ENCODE measurements at places on chromosomes 12 and 14. TPM values are rescaled to one million over a fixed set of nuclear protein-coding genes. Genes with fewer than 3 reads are reported as not detected.

ASCL1 gene
- not detected for total RNA-seq

CLBA1 gene
- 1.2 TPM for total RNA-seq

DNA sequence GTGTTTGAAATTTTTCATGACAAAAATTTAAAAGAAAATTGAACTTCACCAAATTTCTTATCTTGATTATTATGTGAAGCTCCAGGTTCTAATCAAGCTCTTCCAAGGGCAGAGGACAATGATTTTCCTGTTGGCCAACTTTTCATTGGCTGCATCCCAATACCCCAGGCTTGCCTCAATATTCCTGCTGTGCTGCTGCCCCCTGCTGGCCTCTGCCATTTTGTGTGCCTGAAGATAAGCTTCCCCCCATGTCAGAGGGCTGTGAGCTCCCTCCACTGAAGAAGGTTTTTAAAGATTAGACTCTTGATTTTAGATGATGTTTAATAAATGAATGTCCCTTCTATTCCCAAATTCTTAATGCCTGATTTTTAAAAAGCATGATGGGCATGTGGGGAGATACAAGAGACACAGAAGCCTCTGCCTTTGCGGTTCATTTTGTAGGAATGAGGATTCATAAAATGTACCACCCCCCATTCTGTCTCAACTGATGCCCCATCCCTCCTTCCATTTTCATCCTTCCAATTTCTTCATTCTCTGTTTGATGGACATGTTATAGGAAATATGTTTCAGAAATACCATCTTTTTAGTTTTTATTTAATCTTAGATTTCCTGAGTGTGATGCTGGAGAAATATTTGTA, 76.7 kb upstream of the RGS6 start:
- no peak overlapping the region for H3K27ac ChIP-seq
- DNase-seq, result peak; percentile 68
- H3K4me3 ChIP-seq, result no peak overlapping the region
- H3K36me3 ChIP-seq, result no peaks in the 10 kb centered on the region

TMBIM6 gene
- total RNA-seq, result 426 TPM

DNA sequence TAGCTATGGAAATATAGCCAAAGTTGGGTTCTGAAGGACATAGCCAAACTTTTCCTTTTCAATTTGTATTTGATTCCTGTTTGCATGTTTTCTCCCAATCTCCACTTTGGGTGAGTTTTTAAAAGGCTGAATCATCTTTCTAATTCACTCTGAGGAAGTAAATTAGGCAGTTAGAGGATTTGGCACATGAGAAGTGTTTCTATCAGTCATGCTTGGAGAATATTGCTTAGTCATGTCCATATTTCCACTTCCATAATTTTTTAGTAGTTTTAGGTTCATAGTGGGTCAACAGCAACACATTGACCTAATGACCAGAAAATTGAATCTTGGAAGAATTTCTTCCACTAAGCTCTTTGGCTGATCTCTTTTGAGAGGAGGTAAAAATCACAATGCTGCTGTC, 21.8 kb downstream of the IRAK3 start:
- peaks cover 16% of the 10 kb centered on the region for H3K27me3 ChIP-seq
- H3K27ac ChIP-seq, result no peak overlapping the region
- H3K4me1 ChIP-seq, result peaks cover 3% of the 10 kb centered on the region
- DNase-seq, result no peak
- H3K36me3 ChIP-seq, result peaks cover 5% of the 10 kb centered on the region
- no peak overlapping the region for H3K4me3 ChIP-seq

DNA sequence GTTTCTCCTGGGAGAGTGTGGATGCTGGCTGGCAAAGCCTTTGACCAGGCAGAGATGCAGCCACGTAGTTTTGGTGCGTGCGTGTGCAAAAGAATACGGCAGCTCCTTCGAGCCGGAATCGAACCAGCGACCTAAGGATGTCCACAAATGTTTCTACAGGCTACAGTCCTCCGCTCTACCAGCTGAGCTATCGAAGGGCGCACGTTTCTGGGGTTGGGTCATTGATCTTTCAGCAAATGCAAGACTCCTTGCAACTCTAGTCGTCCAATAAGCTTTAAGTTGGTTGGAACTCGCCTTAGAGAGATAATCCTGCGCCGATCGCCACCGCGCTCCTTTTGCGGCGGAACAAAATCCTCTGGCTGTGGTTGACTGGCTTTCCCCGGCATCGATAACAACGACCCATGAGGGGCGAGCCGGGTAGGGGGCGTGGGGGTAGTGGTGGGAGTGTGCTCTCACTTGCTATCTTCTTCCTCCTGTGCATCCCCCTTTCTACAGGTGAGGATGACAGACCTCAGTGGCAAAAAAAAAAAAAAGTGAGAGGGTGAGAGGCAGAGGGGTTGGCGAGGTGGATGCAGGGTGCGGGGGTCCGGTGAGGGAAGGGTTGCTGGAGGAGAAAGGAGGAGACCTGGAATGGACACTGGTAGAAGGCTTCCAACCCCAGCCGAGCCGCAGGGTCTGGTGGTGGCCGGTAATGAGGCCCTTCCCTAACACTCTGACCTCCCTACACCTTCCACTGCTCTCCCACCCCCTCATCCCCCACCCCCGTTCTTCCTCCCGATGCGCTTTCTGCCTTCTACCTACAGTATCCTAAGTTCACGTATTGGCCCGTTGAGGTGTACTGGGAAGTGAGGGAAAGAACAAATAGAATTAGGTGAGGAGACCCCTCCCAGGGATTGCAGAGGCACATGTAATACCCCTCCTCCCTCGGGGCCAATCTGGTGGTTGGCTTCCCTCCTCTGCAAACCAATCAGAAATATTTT, 11.8 kb upstream of the OR6S1 start:
- H3K27ac ChIP-seq, result no peak overlapping the region
- H3K4me1 ChIP-seq, result peaks cover 26% of the 10 kb centered on the region
- H3K36me3 ChIP-seq, result no peaks in the 10 kb centered on the region
- H3K27me3 ChIP-seq, result peaks cover 80% of the 10 kb centered on the region
- no peak for DNase-seq

- DNase-seq, result no peak
- peaks cover 6% of the 10 kb centered on the region for H3K4me1 ChIP-seq
- H3K27me3 ChIP-seq, result no peaks in the 10 kb centered on the region
- no peak overlapping the region for H3K27ac ChIP-seq
These were observed 75.6 kb downstream of the MED13L start for GRCh38 chr12:116201908-116202307.

IL26 gene
- not detected for total RNA-seq

NOS1 gene
- total RNA-seq, result not detected

DNA sequence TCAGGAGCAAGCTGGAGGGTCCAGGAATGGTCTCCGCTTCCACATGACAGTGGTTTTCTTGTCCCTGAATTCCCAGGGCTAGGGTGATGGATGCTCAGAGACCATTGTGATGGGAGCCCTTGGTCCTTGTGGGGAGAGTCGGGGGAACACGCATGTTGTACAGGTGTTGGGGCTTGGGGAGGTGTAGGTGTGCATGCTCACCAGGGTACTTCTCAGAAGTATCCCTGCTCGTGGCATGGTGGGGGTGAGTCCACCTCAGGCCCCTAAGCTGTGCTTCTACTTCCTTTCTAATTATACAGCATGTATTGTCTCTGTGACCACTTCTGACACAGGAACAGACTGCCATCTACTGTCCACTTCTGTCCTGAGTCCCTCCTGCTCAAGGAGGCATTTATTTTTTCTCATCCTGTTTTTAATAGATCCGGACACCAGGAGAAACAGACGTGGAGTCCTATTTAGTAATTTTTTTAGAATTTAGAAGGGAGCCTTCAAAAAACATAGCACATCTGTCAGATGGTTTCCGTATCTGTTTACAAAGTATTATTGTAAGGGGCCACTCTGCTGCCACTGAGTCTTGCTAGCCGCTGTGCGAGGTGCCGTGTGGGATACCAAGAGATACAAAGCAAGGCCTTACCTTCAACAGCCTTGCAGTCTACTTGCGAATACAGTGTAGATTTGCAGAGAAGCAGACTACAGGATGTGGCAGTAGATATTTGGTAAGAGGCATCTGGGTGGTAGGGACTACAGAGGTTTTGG, 10.5 kb downstream of the NTF3 start:
- no peaks in the 10 kb centered on the region for H3K4me1 ChIP-seq
- no peak for DNase-seq
- H3K27ac ChIP-seq, result no peak overlapping the region
- H3K27me3 ChIP-seq, result peaks cover 18% of the 10 kb centered on the region

- H3K4me3 ChIP-seq, result no peak overlapping the region
- no peak overlapping the region for H3K27ac ChIP-seq
- H3K27me3 ChIP-seq, result no peaks in the 10 kb centered on the region
- H3K36me3 ChIP-seq, result no peaks in the 10 kb centered on the region
These were observed 473.5 kb downstream of the ETNK1 start for GRCh38 chr12:23098517-23098916.

FAIM2 gene
- total RNA-seq, result not detected

- no peaks in the 10 kb centered on the region for H3K4me1 ChIP-seq
- DNase-seq, result no peak
- H3K36me3 ChIP-seq, result no peaks in the 10 kb centered on the region
- no peak overlapping the region for H3K27ac ChIP-seq
- no peak overlapping the region for H3K4me3 ChIP-seq
These were observed 25.0 kb downstream of the MFAP5 start for GRCh38 chr12:8637666-8638065.

GRCh38 chr12:96985515-96986362, 78.7 kb downstream of the NEDD1 start:
- no peak overlapping the region for H3K27ac ChIP-seq
- H3K36me3 ChIP-seq, result no peaks in the 10 kb centered on the region
- H3K4me1 ChIP-seq, result peaks cover 3% of the 10 kb centered on the region
- DNase-seq, result peak; percentile 76
- H3K27me3 ChIP-seq, result peaks cover 46% of the 10 kb centered on the region

DDHD1 gene
- 65.1 TPM for total RNA-seq

GRCh38 chr14:57362361-57362760, 28.0 kb upstream of the NAA30 start:
- H3K36me3 ChIP-seq, result no peaks in the 10 kb centered on the region
- no peaks in the 10 kb centered on the region for H3K4me1 ChIP-seq
- H3K27me3 ChIP-seq, result peaks cover 15% of the 10 kb centered on the region
- no peak overlapping the region for H3K4me3 ChIP-seq

WIF1 gene
- not detected for total RNA-seq

CMA1 gene
- 0.33 TPM for total RNA-seq

GRCh38 chr14:95701846-95702221, 12.1 kb downstream of the TCL1A start:
- peaks cover 34% of the 10 kb centered on the region for H3K27me3 ChIP-seq
- H3K36me3 ChIP-seq, result no peaks in the 10 kb centered on the region
- H3K27ac ChIP-seq, result no peak overlapping the region

GRCh38 chr12:49188201-49188915, 522 bp downstream of the TUBA1A start:
- peak overlapping the region; percentile 95 for H3K4me3 ChIP-seq
- H3K27ac ChIP-seq, result peak overlapping the region; percentile 98
- peaks cover 3% of the 10 kb centered on the region for H3K27me3 ChIP-seq
- H3K36me3 ChIP-seq, result peaks cover 19% of the 10 kb centered on the region
- peaks cover 18% of the 10 kb centered on the region for H3K4me1 ChIP-seq
- peak; percentile 80 for DNase-seq

SSTR1 gene
- total RNA-seq, result not detected

GRCh38 chr14:96265383-96266095, 9.5 kb downstream of the BDKRB1 start:
- H3K36me3 ChIP-seq, result no peaks in the 10 kb centered on the region
- no peaks in the 10 kb centered on the region for H3K4me1 ChIP-seq
- no peak overlapping the region for H3K4me3 ChIP-seq
- H3K27me3 ChIP-seq, result peaks cover 13% of the 10 kb centered on the region
- H3K27ac ChIP-seq, result no peak overlapping the region
- no peak for DNase-seq

PPP1R1A gene
- not detected for total RNA-seq

B4GALNT3 gene
- 4.4 TPM for total RNA-seq

DNA sequence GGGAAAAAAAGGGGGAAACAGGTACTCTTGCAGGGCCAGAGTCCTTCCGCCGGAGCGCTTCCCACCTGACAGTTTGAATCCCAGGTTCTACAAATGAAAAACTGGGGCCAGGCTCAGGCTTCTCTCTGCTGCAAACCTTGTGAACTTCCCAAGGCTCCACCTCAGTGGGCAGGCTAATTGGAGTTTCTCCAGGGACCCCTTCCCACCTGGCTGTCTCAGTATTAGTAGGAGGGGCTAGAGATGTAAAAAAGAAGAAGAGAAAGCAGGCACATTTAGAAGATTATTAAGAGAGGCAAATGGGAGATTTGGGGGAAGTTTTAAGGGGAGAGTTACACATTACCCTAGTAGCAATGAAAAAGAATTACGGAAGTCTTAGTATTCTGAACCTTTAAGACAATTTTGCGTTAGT, 20.0 kb upstream of the CLEC2D start:
- peak overlapping the region; percentile 99 for H3K27ac ChIP-seq
- peak overlapping the region; percentile 97 for H3K4me3 ChIP-seq
- no peak for DNase-seq
- H3K36me3 ChIP-seq, result peaks cover 62% of the 10 kb centered on the region
- peaks cover 62% of the 10 kb centered on the region for H3K4me1 ChIP-seq

GRCh38 chr14:104254735-104255400, 116.5 kb downstream of the KIF26A start:
- no peaks in the 10 kb centered on the region for H3K4me1 ChIP-seq
- no peak overlapping the region for H3K27ac ChIP-seq

ANO4 gene
- total RNA-seq, result not detected

DNA sequence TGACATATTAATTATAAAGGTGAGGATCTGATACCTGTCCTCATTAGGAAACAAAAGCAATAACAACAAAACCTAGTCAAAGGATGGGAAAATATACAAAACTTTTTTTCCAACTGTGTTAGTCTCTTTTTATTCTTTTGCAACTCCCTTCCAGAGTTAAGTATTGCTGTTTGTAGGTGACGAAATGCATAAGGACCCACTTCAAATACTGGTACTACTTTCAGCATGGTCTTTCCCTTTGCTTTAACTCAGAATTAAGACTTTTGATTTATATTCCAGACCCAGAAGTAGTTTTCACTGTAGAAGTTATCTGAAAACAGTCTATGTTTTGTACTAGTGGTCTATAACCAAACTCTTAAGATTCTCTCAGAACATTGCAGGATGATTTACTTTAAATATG, 34.1 kb upstream of the ABCC9 start:
- peaks cover 20% of the 10 kb centered on the region for H3K27me3 ChIP-seq
- H3K4me1 ChIP-seq, result peaks cover 3% of the 10 kb centered on the region
- H3K36me3 ChIP-seq, result no peaks in the 10 kb centered on the region
- H3K27ac ChIP-seq, result no peak overlapping the region
- H3K4me3 ChIP-seq, result no peak overlapping the region

GRCh38 chr12:63206494-63206893, 55.5 kb upstream of the AVPR1A start:
- DNase-seq, result no peak
- no peaks in the 10 kb centered on the region for H3K4me1 ChIP-seq
- H3K27ac ChIP-seq, result no peak overlapping the region
- H3K4me3 ChIP-seq, result no peak overlapping the region

DNA sequence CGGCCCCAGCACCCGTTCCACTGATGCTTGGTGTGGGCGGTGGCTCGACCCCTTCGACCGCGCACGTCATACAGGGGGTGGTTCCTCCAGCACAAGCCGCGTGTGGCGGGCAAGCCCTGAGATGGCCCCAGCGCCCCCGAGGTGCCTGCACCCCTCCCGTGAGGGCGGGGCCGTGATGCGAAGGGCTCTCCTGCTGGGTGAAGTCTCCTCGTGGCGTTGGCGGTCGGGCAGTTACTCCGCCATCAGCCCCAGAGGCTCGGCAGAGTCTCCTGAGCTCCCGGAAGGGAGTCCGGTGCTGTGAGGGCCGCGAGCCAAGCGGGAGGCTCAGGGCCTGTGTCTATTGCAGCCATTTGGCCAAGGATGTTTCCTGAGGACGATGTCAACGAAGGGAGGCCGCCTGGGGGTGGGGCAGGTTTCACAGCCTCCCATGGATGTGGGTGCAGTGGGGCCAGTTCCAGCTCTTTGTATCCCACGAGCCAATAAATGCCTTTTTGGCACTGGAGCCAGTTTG, 78.1 kb upstream of the GALNT9 start:
- no peaks in the 10 kb centered on the region for H3K4me1 ChIP-seq
- no peaks in the 10 kb centered on the region for H3K27me3 ChIP-seq
- DNase-seq, result no peak
- H3K4me3 ChIP-seq, result no peak overlapping the region
- H3K36me3 ChIP-seq, result no peaks in the 10 kb centered on the region

HPD gene
- not detected for total RNA-seq

PSME1 gene
- total RNA-seq, result 430 TPM

GLIPR1 gene
- 63.3 TPM for total RNA-seq

All from activated naive CD8-positive, alpha-beta T cell treated with anti-CD3 and anti-CD28 coated beads, Interleukin-2, amount 10 ng/mL, durations not matched to agents 7 days and 5 days (primary cell).